ENCODE measurements at places on chromosomes 5 and 9.

DNA sequence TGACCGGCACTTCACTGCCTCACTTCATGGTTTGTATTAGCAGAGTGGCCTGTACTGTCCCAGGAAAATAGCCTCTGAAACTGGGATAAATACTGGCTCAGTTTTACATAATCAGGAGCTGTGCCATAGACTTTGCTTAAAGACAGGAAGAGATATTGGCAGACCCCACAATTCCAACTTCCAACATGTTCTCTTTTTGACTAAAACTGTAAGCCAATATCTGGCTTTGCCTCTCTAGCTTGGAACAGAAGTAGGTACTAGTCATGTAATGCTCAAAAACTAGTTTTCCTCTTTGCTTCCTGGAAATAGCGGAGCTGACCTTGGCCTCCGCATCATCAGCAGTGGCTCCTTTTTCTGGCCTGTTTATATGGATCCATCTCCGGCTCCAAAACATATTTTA lies 276.9 kb downstream of the CDH9 start:
- no peak for DNase-seq

DNA sequence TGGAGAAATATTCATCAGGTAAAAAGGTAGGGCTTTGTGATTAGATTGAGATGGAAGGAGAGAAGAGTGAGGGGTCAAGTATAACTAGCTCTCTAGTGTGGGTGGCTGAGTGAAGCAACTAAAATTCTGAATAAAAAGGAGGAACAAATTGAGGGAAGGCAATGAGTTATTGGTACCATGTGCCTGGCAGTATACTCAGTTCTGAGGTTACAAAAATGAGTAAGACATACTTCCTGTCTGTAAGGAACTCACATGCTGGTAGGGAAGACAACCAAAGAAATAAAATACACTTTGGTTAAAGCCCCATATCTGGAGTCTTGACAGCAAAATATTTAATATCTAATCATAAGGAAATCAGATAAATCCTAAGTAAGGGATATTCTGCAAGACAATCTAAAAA lies 476.8 kb upstream of the C9orf72 start:
- DNase-seq, result no peak

DNA sequence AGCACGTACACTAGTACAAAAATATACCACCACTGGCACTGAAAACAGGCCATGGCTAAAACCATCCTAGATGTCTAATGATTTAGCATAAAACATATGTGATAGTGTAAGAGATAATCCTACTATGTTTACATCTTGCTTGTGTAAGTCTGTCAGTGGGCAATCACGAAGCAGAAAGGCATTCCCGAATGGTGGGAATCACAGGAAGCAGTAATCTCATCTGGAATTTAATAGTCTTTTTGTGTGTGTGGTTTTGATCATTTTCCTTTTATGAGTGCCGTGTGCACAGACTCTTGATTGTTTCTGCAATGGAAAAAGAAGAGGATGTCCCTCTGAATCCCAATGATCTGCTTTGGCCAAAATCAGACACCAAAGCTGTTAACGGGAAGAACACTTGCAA lies 200.5 kb downstream of the EBF1 start:
- no peak for DNase-seq

DNA sequence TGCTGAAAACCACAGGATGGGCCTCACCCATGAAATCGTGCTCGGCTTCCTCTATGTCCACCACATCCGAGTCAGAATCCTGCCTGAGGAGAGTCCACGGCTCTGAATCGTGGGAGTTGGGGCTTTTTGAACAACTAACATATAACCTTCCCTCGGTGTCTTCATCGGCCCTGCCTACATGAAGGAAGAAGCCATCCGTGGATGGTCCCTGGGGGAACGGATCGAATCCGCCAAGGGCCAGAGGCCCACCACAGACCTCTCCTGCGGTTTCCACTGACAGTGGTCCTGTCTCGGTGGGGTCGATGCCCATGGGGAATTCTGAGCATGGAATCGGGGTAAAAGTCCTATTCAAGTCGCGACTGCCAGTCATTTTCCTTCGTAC lies 85.0 kb downstream of the CAMSAP1 start:
- no peak for DNase-seq

DNA sequence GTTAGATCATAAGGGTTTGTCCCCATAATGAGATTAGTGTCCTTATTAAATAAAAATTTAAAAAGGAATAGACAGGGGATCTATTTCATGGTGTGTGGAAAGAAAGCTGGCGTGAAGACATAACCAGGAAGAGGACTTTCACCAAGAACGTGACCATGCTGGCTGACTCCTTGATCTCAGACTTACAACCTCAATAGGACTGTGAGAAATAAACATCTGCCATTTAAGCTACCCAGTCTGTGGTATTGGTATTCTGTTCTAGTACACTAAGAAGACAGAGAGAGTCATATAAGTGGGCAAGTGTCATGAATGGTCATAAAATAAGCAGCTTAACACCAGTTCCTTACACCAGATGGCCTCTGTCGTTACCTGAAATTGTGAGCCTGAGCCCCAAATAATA lies 259.4 kb upstream of the CCNG1 start:
- no peak for DNase-seq

DNA sequence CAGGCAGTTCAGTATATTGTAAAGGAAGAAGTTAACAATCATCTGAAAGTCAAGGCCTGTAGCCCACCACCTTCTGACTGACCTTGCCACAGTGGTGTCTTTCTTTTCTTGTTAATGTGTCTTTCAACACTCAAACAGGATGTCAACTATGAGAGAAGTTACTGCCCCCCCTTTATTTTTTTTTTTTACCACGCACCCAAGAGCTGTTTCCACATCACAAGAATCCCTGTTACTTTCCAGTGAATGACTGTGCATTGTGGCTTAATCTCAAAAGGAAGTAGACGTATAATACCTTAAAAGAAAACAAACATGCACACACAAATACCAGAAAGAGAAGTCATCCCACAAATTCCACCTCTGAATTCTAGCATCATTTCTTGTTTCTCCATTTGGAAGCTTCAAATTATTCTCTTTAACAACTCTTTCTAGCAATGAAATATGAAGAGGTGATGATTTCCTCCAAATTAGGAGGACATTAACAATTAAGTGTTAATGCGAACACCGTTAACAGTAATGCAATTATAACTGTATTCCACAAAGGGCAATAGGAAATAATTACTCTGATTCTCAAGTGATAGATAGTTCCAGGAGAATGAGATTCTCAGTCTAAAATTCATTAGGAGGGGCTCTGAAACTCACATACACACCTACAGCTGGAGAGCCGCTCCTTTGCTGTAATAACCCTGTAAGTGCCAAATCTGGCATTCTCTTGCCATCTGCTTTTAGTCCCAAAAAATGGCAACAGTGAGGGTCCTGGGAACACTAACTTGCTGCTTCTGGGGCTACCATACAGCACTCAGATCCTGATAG lies 201.0 kb downstream of the EFNA5 start:
- DNase-seq, result no peak

GRCh38 chr5:113182658-113183344 lies 206.2 kb downstream of the DCP2 start:
- DNase-seq, result no peak

- no peak for DNase-seq
Observed at GRCh38 chr5:25604681-25605080, 959.9 kb upstream of the CDH10 start.

DNA sequence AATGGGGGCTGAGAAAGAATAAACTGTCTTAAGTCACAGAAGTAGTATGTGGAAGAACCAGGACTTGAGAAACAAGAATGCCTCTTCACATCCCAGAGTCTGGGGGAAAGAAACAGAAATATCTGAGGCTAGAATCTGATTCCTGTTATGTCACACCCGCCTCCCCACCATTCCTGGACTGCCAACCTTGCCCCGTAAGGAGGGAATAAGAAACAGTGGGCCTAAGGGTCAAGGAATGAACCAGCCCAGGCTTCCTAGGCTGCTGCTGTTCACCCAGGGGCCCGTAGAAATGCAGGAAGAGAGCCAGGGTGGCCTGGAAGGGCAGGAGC lies 4.3 kb downstream of the PCDH1 start:
- DNase-seq, result no peak

DNA sequence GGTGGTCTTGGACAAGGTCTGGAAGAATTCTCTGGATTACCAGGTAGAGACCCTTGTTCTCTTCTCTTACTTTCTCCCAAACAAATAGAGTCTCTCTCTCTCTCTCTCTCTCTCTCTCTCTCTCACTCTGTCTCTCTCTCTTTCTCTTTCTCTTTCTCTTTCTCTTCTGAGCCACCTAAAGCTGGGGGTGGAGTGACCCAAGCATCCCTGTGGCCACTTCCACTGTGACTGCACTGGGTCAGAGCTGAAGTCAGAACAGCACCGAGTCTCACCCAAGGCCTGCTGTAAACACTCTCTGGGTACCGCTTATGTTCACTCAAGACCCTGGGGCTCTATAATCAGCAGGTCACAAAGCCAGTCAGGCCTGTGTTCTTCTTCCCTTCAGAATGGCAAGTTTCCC lies 513.7 kb downstream of the EBF1 start:
- no peak for DNase-seq

DNA sequence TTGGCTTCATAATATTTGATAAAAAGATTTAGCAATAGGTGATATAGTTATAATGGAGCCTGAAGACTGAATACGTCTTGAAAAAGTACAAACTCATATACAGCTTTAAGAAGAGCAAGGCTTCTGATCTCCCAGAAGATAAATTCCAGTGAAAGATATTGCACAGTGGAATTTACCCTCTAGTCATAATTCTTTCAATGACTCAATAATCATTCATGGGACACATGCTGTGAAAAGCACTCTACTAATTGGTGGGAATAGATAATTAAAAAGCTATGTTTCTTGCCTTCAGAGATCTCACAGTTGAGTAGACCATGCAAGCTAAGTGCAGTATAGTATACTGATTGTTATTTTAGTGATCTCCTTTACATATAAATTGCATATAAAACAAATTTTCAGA lies 538.6 kb upstream of the CYLC2 start:
- no peak for DNase-seq

GRCh38 chr5:171418982-171419687 lies at the start of gene FGF18:
FGF18 (plus strand) TSS chr5:171419647; CDS start chr5:171420200, 553 bp downstream.
- DNase-seq, result peak; percentile 90

DNA sequence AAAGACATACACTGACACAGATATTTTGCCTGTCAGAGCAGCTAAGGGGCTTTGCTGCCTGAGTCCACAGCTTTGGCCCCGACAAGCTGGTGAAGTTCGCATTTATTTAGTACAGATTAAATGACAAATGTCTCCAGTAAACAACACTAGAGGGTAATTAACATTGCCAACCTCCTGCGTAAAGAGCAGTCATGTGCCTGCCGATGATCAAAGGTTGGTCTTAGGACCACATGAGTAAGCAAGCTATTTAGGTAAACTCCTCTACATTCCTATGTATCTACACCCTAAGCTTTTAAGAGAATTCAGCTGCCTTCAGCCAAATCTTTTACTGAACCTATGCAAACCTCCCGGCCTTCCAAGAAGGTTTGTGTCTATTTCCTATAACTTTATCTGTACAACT lies 73.0 kb upstream of the PJA2 start:
- no peak for DNase-seq

GRCh38 chr5:71727978-71728377 lies 8.9 kb downstream of the CARTPT start:
- no peak for DNase-seq

GRCh38 chr5:104843822-104844221 lies 1281.2 kb upstream of the NUDT12 start:
- DNase-seq, result no peak

DNA sequence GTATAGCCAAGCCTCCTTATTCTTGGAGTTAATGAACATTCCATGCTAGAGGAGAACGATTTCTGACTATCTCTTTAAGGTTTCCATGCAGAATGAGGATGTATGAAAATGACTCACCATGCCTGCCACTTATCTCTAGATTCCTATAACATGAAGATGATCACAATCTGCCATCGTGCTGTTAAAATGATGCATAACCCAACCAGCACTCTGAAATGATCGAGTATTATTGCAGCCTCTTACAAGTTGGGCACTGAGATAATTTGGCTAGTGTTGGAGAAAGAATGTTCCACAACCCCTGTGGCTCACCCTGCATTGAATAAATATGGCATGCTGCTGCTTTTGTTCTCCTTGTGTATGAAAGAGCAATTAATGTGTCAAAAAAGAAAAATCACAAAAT lies 1143.6 kb upstream of the WWC1 start:
- DNase-seq, result no peak

GRCh38 chr5:150700246-150700593 lies 642 bp downstream of the RBM22 start:
- DNase-seq, result no peak

GRCh38 chr5:33997331-33997983 lies 10.4 kb downstream of the AMACR start:
- DNase-seq, result peak; percentile 49

DNA sequence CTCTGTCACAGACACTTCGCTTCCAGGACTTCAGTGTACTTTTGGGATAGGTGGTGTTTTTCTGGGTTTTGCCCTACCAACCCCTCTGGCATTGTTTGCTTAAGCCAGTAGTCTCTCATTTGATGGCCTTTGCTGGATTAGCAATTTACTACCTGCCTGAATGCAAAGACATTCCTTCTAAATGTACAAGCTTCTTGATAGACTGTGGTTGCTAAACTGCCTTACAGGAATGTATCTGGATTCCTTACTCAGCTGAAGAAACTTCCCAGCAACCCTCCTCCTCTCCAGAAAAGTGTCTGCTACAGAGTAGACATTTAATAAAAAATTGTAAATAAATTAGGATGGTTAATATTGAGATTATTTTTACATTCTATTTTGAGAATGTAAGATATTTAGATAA lies 1916.7 kb downstream of the EFNA5 start:
- DNase-seq, result no peak

DNA sequence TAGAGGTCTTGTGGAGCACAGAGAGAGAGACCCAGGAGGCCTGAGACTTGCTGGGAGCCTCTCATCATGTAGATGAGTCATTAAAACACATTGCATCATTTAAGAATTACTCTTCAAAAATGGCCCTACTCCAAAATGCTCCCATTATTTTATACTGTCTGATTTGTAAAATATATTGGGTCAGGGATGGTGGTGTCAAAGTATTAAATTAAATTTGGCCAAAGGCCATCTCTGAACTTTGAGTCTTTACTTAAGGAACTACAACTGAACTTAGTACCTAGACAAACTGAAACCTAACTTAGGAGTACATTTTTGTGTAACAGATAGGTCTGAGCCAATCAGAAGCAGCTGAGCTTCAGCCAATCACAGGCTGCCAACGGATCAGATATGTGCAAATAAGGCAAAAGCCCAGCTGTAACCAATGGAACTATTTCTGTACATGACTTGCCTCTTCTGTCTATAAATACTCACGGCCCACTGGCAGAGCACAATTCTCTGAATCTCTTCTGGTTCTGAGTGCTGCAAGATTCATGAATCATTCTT lies 657.2 kb downstream of the TLE1 start:
- DNase-seq, result no peak
